ENCODE measurements at places on chromosomes 2 and 18.
A peak's percentile ranks its signal among the peaks of the same experiment; 100 is the strongest.

DNA sequence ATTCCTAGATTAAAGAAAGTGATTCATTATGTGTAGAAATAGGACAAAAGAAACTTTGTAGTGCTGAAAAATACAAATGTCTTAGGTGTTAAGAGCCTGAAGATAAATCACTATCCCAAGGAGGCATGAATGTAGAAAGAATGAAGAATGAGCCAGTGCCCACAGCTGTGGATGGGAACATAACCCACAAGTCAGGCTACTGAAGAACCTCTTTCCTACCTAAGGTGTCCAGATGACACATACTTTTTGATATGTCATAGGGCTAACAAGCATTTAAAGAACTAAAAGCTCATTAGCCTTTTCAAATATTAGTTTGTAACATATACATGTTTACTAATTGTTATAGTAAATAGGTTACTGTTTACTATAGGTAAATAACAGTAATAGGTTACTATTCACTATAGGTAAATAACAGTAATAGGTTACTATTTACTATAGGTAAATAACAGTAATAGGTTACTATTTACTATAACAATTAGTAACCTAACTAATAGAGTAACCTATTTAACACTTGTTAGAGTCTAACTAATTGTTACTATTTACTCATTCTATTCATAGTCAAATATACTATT, 275.0 kb upstream of the KYNU start:
- no peak for DNase-seq

DNA sequence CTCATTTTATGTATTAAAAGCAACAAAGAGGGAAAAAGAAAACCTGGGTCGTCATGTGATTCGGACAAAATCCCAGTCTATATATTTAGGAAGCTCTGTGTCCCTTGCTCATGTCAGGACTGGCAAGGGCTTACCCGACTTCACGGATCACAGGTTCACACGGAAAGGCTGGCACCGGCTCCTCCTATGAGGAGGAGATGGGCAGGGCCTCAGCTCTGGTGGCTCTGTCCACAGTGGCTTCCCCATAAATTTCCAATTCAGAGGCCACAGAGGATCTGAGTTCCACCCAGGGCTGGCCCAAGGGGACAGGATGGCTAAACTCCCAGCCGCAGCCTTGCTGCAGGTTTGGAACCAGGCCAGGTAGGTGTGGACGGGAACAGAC, 186.8 kb downstream of the BCL2 start:
- no peak for DNase-seq

GRCh38 chr2:98412751-98413458, 31.8 kb upstream of the INPP4A start:
- DNase-seq: peak; percentile 19

- no peak for DNase-seq
These were observed 13.9 kb downstream of the ZAP70 start for GRCh38 chr2:97727296-97727695.

DNA sequence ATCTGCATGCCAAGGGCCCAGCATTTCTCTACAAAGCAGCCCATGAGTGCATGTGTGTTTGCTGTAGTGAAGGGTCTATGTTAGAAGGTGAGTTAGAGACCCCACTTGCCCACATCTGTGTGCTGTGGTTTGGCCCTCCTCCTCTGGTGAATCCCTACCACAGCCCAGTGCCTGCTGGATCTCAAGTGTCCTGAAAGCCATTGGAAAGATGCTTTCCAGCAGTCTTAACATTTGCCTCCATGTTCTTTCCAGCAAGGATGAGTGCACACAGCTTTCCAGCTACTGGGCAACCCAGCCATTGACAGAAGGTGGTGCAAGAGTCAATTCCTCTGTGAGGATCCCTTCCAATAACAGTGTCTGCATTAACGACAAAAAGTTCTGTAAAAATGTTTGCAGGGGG, 13.6 kb downstream of the CRIM1 start:
- no peak for DNase-seq

DNA sequence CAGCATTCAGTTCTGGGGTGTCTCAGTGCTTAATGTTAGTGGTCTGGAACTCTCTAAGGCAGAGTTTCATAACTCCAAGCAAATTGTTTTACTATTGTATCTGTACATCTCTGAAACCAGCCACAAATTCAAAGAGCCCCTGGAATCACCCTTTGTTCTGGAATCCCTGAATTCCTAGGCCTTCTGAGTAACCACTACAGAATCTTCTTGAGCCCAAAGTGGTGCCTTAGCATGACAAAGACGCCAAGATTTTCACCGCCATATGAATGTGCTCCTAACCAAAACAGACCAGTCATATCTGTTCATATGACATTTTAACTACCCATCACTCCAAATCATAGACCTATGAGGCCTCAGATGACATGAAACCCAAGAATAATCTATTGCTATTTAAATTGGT, 668.1 kb downstream of the EPHA4 start:
- DNase-seq: no peak

GRCh38 chr18:68234676-68235075, 480.2 kb downstream of the TMX3 start:
- DNase-seq: no peak

GRCh38 chr2:44931198-44931780, 10.2 kb upstream of the SIX3 start:
- DNase-seq: no peak

DNA sequence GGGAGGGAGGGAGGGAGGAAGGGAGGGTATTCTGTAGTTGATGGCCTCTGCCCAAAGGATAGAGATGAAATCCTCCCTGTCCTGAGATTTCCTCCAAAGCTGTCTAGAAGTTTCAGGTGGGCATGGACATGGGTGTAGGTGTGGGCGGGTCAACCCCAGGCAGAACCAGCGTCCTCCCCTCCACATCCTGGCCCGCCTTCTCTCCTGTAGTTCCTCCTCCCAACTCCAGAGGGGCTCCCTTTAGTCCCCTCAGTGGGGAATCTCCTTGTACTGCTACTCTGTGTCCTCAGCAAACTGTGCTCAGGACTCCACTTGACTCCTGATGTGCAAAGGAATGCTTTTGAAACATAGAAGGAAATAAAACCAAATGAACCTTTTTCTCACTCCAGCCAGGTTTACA, 88.1 kb downstream of the MRPS9 start:
- no peak for DNase-seq

- DNase-seq: no peak
These were observed 1800.4 kb upstream of the CELF4 start for GRCh38 chr18:39365836-39366485.

- no peak for DNase-seq
These were observed 43.4 kb downstream of the RNF144A start for GRCh38 chr2:6960659-6961058.

- peak; percentile 33 for DNase-seq
These were observed 1.3 kb downstream of the GORASP2 start for GRCh38 chr2:170930131-170930990.

DNA sequence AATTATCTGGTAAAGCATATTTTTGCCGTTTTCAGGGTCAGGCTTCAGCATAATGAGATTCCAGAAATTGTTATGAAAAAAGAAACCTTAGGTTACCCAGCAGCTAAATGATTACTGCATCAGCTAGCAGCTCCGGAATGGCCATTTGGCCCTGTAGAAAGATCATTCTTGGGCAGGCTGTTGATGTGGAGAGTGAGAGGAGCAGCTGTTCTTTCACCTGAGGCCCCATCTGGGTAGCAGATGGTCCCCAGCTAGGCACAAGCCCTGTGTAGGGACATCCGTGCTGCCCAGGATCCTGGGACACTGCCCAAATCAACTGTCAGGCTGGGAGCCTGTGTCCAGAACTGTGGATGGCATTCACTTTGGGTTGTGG, 61.8 kb downstream of the NEDD4L start:
- no peak for DNase-seq

- DNase-seq: no peak
These were observed 14.6 kb downstream of the PAIP2B start for GRCh38 chr2:71212336-71212735.

DNA sequence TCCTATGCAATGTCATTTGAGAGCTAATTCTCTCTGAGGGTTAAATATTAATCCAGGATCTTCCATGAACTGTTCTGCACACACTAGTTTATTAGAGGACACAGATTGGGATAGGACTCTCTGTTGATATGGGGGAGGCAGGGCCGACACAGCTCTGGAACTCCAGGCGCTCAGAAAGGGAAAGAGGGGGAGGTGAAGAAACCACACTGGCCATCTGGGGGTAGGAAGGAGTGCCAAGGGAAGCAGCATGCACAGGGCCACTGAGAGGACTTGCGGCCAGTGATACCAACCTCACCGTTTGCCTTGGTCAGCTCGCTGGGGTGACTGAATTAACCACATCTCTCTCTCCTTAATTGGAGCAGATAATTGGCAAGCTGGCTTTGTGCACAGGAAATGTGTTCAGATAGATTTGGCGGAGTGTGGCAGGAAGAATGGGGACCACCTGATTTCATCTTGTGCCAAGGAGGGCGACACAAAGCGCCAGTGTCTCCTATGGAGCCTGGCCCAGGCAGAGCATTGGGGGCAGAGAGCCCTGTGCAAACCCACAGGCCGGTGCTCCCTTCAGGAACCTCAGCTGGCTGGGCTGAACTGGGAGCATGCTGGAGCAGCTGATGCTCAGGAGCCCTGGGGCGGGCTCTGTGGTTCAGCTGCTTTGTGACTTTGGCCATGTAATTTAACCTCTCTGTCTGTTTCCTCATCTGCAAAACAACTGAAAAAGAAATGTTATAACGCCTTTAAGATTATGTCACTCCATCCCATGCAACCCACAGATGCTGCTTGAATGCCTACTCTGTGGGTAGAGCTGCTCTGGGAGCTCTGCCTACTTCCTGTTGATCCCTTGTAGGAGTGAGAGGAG, 114.7 kb upstream of the STON1 start:
- DNase-seq: no peak

DNA sequence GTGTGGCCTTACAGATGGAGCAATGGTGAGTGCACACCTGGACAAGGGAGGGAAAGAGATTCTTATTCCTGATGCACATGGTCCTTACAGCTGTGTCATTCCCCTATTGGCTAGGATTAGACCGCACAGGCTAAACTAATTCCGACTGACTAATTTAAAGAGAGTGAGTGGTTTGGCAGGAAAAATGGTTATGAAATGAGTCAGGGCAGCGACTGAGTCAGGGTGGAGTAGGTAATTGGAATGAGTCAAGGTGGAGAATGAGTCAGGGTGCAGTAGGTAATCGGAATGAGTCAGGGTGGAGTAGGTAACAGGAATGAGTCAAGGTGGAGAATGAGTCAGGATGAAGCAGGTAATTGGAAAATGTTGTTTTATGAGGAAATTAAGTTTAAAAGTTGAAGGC, 1353.7 kb upstream of the LRRTM1 start:
- DNase-seq: no peak

DNA sequence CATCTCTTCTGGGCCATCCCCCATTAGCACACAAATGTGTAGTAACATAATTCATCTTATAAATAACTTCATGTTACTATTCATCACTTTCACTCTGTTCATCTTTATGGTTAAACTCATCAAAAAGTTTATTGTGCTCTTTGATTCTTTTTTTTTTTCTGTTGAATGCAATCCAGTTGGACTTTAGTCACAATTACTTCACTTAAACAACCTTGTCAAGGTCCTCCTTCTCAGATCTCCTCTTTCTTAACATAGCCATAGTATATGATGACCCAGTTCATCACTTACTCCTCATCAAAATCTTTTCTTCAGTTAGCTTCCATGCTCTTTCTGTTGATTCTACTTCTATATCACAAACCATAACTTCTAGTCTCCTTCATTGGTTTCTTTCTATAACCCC, 80.2 kb upstream of the ZC3H15 start:
- no peak for DNase-seq

DNA sequence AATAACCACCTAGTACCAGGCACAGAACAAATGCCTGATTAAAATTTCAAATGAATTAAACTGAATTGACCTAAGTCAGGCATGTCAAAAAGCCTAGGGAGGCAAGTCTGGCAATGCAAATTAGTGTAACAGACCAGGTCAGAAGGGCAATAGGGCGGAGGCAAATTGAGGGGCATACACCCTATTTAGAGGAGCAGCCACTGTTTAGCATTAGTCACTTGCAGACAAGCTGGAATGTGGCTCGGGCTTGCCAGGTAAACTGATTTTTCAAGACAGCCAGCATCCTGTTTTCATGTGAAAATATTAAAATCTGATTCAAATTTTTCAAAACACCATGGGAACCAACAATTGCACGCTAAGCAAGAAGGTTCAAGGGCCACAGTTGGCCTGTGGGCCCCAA, 160.3 kb downstream of the EN1 start:
- DNase-seq: no peak

DNA sequence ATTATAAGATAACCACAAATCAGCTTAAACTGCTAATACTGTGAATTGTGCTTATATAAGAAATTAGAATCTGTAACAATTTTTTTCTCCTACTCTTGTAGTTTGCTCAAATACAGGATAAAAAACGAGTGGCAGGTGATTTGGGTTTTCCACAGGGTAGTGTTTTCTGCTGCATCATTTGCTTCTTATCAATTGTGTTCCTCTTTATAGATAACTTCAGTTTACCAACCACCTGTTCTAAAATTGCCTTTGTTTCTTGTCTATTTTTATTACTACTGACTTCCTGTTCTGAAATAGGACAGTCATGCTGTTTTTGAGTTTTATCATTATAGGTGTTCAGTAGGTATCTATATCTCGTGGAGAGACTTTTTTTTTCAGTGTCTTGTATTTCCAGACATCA, 56.9 kb downstream of the MFSD6 start:
- no peak for DNase-seq

GRCh38 chr2:100141906-100142305, 484 bp downstream of the AFF3 start:
- no peak for DNase-seq

DNA sequence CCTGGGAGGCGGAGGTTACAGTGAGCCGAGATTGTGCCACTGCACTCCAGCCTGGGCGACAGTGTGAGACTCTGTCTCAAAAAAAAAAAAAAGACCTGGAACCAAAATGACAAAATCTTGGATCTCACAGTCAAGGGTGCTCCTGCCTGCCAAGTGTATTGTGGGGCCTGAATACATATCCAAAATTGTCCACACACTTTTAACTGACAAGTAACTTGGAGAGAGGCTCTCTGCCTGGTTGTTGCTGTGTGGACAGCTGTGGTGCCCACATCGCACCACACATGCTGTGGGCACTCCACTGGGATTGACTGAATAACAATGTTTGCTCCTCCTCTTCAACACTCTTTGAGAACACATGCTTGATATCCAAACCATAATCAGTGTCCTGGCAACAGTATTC, 117.6 kb upstream of the REV1 start:
- DNase-seq: no peak

DNA sequence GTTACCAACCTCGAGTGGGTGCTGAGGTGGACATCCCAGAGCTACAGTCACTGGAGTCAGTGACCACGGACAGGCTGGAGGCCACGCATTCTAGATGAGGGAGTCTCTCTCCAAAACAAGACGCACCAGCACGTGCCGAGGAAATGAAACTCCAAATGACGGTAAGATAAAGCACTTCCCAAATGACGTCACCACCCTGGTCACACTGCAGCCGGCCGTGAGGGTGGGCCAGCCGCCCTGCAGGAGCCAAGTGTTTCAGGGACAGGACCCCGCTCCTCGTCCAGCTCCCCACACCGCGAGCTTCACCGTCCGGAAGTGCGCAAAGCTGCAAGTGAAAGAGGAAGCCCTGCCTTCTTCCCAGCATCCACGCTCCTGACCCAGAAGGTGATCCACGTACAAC, 99.4 kb downstream of the ZNF516 start:
- no peak for DNase-seq
